ENCODE measurements at places on chromosomes 1 and 21.
A peak's percentile ranks its signal among the peaks of the same experiment; 100 is the strongest.

- DNase-seq, result no peak
These were observed 31.1 kb upstream of the HSD3B1 start for GRCh38 chr1:119475866-119476439.

GRCh38 chr1:67724928-67725560 is 40.0 kb downstream of the GADD45A start:
- DNase-seq, result no peak

DNA sequence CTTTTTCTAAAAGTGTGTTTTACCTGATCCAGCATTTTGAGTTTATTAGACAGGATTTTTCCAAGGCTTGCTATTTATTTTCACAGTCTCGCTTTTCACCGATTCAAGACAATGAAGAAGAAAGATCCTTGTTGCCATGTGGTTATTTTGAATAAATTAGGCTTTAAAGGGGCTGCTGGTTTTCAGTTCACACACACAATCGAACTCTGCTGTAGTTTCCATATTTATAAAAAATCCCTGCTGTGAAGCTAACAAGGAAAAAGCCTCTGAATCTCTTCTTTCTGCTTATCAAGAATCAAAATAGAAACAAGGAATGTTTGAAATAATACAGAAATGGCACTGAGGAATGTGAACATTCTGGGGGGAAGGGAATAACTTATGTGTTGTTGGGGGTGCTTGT is 102.5 kb upstream of the KAZN start:
- DNase-seq, result no peak

DNA sequence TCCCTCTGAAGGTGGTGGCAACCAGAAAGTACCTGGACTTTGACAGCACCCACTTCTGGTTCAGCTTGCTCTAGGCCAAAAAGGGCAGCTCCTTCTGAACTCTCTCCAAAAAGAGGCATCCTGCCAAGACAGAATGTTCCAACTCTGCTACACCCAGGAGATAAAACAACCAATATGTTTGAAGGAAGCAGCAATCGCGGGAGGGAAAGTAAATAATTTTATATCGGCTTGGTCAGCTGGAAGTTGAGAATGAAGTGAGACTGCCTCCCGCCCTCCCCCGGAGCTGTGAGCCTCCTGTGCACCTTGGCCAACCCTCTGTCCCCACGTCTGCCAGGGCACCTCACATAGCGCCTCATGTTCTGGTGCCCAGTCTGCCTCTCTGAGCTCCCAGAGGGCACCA is 130.3 kb upstream of the ATP1A1 start:
- no peak for DNase-seq

DNA sequence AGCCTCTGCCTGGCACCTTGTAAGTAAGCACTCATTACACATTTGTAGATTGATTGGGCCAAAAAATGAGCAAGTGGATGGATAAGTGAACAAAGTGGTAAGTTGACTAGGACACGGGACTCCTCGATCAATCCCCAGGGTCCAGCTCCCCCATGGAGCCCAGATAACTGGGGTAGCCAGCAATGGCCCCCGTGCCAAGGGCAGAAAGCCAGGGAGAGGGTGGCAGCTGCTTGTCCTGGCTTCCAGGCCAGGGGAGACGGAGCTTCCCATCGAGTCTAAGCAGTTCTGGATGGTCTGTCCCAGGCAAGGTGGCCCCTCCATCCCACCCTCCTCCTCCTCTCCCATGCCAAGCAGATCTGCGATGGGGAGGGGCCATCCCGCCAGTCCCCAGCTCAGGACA is 91.4 kb downstream of the SPSB1 start:
- no peak for DNase-seq

GRCh38 chr21:40684726-40685125 is 162.2 kb downstream of the DSCAM start:
- DNase-seq, result no peak

DNA sequence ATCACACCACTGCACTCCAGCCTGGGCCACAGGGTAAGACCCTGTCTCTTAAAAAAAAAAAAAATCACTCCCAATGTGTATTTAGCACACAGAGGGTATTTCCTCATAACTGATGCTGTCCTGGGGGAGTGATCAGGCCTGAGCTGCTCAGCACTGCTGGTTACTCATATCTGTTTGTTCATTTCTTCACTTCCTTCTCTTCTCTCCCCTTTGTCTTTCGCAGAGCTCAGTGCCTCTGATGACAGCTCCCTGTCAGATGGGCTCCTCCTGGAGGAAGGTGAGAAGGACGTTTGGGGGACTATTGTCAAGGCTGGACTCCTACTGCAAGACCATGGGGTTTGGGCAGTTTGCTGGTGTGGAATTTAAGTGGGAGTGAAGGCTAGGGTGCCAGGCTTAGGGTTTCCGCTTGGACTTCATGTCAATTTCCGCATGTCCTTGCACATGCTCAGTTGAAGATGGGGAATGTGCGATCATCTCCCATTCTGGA is 13.0 kb downstream of the INAVA start:
- no peak for DNase-seq

- DNase-seq, result peak; percentile 83
These were observed 1.1 kb upstream of the PPM1J start for GRCh38 chr1:112716133-112716720.

DNA sequence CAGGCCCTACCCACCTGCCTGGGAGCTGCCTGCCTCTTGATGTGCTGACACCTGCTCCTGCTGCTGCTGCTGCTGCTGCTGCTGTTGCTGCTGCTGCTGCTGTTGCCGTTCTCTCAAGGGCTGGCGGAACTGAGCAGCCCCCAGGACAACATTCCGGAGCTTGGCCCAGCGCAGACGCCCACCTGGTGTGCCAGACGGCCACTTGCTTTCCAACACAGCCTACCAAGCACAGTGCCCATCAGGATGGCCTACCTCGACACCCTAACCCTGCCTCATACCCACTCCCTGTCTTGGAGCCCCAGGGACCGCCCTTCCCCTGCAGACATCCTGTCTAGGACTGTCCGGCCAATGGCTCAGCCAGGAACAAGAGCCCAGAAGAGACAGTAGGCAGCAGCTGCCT is 11.8 kb downstream of the DENND4B start:
- no peak for DNase-seq

GRCh38 chr1:190957565-190957964 is 479.9 kb upstream of the BRINP3 start:
- no peak for DNase-seq

DNA sequence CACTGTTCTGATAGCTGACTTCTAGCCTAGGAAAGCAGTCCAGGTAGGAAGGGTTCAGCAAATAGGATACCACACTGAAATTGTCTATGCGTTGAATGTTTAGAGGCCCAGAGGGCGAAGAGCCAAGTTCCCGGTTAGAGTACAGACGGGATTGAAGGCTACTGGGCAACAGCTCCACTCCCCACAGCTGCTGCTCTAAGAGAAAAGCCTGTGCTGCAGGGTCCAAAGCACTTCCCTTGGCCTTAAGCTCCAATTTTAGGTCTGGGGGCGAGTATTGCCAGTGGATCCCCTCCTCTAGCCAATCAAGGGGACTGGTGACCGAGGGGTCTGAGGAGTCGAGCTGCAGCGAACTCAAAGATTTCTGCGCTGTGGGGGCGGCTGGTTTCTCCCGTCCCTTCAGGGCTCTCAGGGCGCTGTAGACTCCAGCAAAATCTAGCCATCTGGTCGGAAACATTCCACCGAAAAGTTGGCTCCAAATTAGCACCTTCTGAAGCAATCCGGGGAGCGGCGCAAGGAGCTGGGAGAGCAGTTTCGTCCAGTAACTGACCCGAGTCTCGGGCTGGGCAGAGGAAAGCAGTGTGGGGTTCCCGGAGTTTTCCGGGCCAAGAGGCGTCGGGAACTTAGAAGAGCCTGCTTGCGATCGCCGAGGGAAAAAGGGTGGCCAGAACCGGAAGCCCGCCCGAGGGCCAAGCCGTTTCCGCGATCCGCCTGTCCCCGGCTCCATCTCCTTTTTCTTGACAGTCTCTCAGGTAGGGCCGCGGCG is 748 bp downstream of the PPP1R15B start:
- DNase-seq, result no peak

DNA sequence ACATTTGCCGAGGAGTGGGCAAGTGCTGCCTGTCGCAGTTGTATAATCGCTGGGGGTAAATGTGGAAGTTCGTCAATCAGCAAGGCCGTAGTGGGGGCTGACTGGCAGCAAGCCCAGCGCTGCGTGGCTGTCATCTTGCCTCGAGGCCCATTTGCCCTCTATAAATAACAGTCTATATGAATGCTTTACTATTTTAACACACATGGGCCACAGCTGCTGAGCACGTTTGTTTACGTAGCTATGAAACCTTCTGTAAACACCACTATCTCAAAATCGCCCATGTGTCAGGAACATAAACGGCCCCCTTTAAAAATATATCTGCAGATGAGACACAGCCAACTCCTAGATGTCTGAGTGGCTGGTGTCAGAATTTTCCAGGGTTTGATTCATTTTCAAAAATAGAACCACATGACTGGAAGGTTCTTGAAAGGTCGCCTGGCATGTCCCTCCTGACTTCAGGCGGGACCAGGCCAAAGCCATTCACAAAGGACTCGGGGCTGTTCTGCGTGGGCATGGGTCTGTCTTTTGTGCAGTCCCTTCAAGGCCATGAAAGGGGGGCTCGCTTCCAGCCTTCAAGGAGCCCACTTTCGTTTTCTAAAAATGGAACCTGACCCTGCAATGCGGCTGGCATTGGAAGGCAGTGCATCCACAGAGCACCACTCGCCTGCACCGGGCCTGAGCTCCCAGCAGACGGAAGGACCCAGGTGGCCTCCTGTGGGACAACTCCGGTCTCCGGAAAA is 205.5 kb downstream of the KCNJ6 start:
- DNase-seq, result no peak

DNA sequence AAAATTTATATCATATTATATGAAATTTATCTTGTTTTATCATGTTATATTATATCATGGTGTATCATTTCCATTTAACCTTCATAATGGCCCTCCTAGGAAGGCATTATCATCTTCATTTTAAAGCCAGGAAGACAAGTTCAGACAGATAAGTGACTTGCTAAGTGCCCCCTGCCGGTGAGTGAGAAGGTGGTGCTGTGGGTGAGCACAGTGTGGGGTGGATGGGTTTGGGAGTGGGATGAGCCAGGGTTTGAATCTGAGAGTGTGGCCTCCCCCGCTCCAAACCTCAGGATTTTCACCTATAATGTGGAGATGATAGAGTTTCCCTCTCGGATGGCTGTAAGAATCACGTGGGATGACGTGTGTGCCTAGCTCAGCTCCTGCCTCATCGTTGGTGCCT is 108.7 kb upstream of the IGSF21 start:
- no peak for DNase-seq

DNA sequence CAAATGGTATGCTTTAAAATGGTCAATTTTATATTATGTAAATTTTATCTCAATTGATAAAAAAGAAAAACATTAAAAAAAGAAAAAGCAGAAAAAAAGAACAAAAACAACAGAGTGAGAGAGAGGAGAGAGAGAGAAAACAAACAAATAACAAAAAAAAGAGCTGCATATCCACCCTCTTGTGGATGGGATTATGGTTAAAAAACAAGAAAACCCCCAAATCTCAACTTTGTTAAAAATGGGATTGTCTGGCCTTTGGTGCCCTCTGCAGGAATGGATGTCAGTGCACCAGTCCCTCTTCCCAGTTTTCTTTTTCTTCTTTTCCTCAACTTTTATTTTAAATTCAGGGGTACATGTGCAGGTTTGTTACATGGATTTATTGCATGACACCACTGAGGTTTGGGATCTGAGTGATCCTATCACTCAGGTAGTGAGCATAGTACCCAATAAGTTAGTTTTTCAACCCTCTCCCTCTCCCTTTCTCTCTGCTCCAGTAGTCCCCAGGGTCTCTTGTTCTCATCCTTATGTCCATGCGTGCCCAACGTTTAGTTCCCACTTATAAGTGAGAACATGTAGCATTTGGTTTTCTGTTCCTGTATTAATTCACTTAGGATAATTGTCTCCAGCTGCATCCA is 28.1 kb downstream of the RNF187 start:
- peak; percentile 26 for DNase-seq

DNA sequence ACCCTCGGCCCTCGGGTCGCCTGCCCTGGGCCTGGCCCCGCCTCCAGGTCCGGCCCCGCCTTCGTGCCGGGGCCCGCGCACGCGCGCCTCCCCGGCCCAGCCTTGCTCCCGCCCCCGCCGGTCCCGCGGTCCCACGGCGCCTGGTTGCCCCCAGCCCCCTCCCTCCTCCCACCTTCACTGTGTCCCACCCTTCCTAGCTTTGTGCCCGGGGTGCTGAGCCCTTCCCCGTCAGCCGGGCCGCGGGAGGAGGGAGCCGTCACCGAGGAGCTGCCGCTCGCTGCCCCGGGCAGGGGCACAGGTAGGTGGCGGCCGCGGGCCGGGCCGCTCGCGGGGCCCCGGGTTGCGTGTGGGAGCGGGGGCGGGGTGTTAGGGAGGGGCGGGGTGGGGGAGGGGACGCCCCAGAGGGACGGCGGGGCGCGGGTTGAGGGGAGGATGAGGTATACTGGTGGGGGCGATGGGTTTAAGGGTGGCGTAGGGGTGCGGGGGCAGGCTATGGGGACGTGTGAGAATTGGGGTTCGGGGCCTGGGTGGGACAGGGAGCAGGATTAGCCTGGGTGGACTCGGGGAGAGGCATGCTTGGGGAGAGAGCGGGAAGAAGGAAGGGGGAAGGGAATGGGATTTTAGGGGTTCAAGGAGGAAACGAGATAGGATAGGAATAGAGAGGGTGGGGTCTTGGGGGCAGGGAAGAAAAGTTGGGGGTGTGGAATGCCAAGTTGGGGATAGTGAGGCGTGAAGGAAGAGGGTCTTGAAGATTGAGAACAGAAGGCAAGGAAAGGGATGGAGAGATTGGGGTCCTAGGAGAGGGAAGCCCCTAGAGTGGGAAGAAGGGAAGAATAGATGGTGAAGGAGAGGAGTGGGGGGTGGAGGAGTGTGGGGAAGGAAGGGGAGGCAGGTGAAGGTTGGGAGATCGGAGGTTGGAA is at the start of gene LRRC42:
Gene LRRC42 (plus strand): TSS at position 99 of the 920 bp plus-strand sequence. CDS start 5,650 bp downstream, outside the sequence.
- DNase-seq, result no peak

GRCh38 chr21:41717573-41718330 is 49.1 kb downstream of the RIPK4 start:
- no peak for DNase-seq

DNA sequence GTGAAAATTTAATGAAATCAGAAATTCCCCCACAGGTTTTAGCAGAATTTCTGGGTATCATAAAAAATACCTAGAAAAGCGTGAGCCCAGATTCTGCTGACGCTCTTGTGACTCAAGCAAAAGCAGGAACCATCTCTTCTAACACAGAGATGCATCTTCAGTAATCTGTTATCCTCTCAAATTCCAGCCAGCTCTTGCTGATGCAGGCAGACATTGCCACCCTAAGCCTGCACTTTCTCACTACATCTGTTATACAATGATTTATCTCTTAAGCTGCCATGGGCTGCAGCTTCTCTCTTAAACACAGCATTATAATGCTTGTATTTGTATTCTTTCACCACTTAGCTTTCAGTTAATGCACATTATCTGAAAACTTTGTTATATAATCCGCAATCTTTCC is 113.0 kb upstream of the RGS1 start:
- DNase-seq, result no peak

DNA sequence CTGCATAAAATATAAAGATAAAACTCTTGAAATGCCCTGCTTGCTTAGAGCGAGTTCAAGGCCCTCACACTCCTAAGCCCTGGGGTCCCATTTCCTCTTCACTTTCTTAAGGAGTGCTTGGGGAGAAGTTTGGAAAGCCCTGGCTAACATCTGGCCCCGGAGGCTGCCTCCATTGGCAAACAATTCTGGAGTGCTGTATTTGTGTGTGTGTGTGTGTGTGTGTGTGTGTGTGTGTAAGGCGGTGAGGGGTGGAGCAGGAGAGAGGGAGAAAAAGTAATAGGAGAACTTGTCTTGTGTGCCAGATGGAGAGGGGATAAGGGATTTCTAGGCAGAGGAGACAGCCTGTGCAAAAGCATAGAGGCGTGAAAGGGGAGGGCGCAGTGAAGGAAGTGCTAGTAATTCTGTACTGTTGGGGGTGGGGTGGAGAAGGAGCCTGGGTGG is 578 bp upstream of the TRIM62 start:
- no peak for DNase-seq
